Fibroblast of skin of back (primary cell): ENCODE measurements at places on chromosomes 6 and 20.

DNA sequence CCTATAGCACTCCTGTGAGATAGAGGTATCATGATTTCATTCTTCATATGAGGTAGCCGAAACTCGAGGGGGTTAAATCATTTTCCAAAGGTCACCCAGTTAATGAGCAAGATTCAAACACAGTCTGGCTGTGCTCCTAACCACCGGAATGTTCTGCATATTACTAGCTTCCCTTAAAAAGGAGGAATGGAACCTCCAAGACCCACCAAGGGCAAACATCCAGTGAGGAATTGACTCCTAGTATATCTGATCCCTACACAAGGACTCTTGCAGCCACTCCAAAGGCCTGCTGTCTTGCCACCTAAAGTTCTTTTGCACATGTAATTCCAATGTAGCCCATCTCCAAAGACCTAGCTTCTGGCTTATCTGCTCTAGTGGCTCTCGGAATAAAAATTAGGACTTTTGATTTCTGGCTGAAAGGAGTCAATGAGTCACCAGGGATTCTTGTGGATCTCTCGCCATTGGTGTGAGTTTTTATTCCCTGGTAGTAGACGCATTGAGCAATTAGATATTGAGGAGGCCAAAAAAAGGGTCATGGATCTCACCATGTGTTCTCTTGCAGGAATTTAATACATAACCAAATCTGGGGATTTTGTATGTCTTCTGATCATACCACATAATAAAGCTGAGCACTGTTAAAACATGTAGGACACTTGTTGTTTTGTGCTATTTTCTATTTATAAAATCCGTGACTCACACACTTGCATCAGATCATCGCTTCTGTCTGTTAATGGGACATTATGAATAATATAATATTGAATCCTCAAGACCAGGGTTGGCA is 9.1 kb downstream of the BCAS1 start:
- DNase-seq = peak; percentile 53

DNA sequence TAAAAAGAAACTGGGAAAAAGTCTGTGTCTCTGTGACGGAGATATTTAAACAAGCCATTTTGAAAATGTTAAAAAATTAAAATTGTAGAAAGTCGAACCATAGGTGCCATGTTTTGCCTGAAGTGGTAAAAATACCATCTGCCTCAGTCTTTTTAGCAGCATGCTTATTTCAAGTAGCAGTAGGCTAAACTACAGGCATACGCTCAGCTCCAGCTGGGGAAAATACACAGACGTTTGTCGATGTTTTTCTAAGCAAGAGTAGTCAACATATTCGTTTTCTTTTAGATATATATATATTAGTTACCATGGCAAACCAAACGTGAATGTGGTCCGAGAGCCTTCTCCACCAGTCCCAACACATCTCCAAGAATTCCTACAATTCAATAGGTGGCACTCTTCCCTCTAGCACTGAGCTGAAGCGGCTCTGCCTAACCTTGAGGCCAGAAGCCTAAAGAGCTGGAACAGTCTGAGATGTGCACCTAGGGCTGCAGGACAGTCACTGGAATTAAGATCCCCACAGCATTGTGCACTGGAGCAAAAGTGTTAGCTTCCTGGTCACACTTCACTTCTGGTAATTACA is 70.2 kb upstream of the BEND3 start:
- DNase-seq = peak; percentile 2

DNA sequence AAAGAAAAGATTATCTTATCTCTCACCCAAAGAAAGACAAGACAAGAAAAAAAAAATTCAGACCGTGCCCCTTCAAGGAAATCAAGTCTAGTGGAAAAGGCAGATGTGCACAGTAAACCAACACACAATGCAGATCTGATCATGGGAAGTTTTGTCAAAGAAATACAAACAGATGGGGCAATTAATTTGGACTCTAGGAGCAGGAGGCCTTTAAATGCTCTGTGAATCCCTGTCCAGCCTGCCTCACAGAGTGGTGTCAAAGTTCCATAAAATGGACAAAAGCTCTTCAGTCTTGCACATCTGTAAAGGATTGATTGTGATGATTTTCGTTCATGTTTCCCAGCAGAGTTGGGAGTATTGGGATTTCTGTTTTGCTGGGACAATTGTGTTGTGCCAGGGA is 53.1 kb upstream of the TGM3 start:
- no peak for DNase-seq

DNA sequence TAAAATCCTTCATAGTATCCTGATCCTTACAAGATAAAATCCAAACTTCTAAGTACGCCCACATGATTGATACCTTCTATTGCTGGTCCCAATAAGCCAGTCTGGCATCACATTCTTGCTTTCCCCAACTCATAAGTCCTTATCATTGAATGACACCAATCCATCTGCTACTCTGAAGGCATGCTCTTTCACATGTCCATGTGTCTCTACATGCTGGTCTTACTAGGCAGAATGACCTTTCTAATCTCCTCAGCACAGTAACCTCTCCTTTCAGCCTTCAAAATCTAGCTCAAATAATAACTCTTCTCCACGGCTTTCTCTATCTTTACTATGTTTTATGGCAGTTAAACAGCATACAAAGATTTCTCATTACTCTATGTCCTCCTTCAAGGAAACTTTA is 71.1 kb downstream of the ASCC3 start:
- no peak for DNase-seq

- no peak for DNase-seq
These were observed 33.2 kb downstream of the PLEKHG1 start for GRCh38 chr6:150632785-150633485.
